Activated T-cell treated with anti-CD3 and anti-CD28 coated beads, Interleukin-2, amount 50 U/mL, for 72 hours (primary cell): ENCODE measurements at places on chromosomes 11 and 22.
A peak's percentile ranks its signal among the peaks of the same experiment; 100 is the strongest.

- H3K4me3 ChIP-seq = no peak overlapping the region
- no peaks in the 10 kb centered on the region for H3K4me1 ChIP-seq
- H3K27ac ChIP-seq = no peak overlapping the region
- no peak for DNase-seq
- H3K36me3 ChIP-seq = no peaks in the 10 kb centered on the region
- H3K27me3 ChIP-seq = no peaks in the 10 kb centered on the region
These were observed 64.0 kb downstream of the SOX6 start for GRCh38 chr11:16292167-16292859.

DNA sequence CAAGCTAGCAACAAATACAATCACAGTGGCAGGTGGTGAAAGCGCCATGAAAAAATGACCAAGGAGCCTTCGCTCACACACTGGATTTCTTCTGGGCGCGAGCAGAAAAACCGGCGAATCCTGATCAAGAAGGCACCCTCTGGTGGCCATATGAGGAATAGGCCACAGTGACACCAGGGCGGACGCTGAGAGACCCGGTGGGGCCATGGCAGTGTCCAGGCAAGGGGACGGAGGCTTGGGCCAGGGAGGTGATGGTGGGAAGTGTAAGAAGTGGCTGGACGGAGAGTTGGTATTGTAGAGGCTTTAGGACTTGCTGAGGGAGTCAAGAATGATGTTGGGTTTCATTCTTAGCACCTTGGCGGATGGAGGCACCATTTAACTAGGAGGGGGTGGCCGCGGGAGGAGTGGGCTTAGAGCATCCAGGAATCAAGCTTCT lies 16.9 kb upstream of the RAC2 start:
- peaks cover 34% of the 10 kb centered on the region for H3K4me1 ChIP-seq
- peak; percentile 78 for DNase-seq
- no peak overlapping the region for H3K27ac ChIP-seq

- no peaks in the 10 kb centered on the region for H3K36me3 ChIP-seq
- H3K4me1 ChIP-seq = no peaks in the 10 kb centered on the region
- H3K4me3 ChIP-seq = no peak overlapping the region
- H3K27me3 ChIP-seq = no peaks in the 10 kb centered on the region
These were observed 93.8 kb downstream of the NECTIN1 start for GRCh38 chr11:119635041-119635740.

GRCh38 chr11:75780888-75781287 lies 12.3 kb downstream of the DGAT2 start:
- DNase-seq = no peak
- H3K27me3 ChIP-seq = no peaks in the 10 kb centered on the region
- H3K27ac ChIP-seq = no peak overlapping the region
- no peaks in the 10 kb centered on the region for H3K36me3 ChIP-seq
- H3K4me1 ChIP-seq = peaks cover 14% of the 10 kb centered on the region
- H3K4me3 ChIP-seq = no peak overlapping the region

- H3K4me3 ChIP-seq = no peak overlapping the region
- H3K27ac ChIP-seq = no peak overlapping the region
- no peaks in the 10 kb centered on the region for H3K36me3 ChIP-seq
- no peaks in the 10 kb centered on the region for H3K27me3 ChIP-seq
- H3K4me1 ChIP-seq = no peaks in the 10 kb centered on the region
These were observed 58.6 kb downstream of the MICAL3 start for GRCh38 chr22:17965538-17966402.

DNA sequence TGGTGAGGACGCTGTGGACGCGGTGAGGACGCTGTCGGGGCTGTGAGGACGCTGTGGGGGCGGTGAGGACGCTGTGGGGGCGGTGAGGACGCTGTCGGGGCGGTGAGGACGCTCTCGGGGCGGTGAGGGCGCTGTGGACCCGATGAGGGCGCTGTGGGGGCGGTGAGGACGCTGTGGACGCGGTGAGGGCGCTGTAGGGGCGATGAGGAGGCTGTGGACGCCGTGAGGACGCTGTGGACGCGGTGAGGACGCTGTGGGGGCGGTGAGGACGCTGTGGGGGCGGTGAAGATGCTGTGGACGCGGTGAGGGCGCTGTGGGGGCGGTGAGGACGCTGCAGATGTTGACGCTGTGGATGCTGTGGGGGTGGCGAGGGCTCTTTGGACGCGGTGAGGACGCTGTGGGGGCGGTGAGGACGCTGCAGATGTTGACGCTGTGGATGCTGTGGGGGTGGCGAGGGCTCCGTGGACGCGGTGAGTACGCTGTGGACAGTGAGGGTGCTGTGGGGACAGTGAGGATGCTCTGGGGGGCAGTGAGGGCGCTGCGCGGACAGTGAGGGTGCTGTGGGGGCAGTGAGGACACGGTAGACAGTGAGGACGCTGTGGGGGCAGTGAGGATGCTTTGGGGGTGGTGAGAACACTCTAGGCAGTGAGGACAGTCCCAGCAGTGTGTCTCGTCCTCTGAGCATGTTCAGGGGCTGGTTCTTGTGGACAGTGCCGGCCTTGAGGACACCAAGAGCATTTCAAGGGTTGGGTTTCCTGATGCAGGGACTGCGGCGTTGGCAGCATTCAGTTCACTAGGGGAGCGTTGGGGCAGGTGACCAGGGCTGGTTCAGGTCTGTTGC lies 4.2 kb downstream of the GP1BB start:
- no peaks in the 10 kb centered on the region for H3K36me3 ChIP-seq
- no peak overlapping the region for H3K4me3 ChIP-seq
- H3K4me1 ChIP-seq = peaks cover 7% of the 10 kb centered on the region
- no peak overlapping the region for H3K27ac ChIP-seq

- no peak for DNase-seq
- H3K27me3 ChIP-seq = peaks cover 10% of the 10 kb centered on the region
- H3K27ac ChIP-seq = no peak overlapping the region
- no peak overlapping the region for H3K4me3 ChIP-seq
- H3K36me3 ChIP-seq = no peaks in the 10 kb centered on the region
These were observed 23.0 kb upstream of the BLID start for GRCh38 chr11:122138744-122139594.

DNA sequence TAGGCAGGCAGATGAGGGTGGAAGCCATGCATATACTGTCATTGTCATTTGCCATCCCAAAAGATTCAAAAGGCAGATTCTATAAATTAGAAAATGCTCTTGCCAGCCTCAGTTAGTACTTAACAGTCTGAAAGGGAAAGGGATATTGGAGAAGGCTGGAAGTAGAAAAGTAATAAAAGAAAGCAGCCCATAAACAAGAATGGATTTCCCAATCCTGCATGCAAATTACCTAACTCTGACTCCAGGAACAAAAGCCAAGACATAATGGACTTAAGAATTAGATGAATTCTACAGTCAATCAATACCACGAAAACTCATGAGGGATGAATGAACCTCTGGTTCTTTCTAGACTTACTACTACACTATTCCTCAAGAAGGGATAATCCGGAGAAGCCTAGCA lies 5.9 kb downstream of the PAK1 start:
- no peaks in the 10 kb centered on the region for H3K36me3 ChIP-seq
- H3K4me1 ChIP-seq = no peaks in the 10 kb centered on the region
- H3K27ac ChIP-seq = no peak overlapping the region
- peaks cover 12% of the 10 kb centered on the region for H3K27me3 ChIP-seq
- no peak for DNase-seq
- H3K4me3 ChIP-seq = no peak overlapping the region

DNA sequence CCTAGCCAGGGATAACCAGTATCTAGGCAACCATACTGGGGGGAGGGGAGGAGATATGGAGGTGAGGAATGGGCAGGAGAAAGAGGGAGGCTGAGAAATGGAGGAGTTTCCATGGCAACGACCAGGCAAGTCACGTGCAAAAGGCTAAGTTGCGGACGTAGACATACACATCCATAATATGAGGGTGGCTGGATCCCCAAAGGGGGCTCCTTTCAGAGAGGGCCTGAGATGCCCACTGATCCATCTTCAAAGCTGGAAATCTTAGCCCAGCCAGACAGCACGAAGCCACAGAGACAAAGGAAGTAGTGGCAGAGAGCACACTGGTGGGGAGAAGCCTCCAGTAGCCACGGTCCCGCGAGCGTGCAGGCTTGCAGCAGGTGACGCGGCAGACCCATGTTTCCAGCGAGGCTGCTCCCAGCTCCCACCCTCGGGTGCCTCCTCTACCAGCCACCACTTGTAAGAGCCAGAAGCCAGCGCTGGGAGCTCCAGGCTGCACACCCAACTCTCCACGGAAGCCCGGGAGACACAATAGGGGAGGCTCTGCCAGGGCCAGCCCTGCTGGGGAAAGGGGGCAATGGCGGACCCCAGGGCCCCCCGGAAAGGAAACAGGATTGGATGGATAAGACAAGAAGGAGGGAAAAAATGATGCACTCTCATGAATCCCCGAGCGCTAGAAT lies 938 bp downstream of the FXYD6 start:
- H3K27ac ChIP-seq = no peak overlapping the region
- peaks cover 27% of the 10 kb centered on the region for H3K4me1 ChIP-seq
- peaks cover 2% of the 10 kb centered on the region for H3K36me3 ChIP-seq
- peak overlapping the region; percentile 90 for H3K4me3 ChIP-seq
- H3K27me3 ChIP-seq = peaks cover 81% of the 10 kb centered on the region
- DNase-seq = peak; percentile 14

GRCh38 chr11:26993965-26994457 lies at the start of gene FIBIN:
Gene FIBIN, plus strand, starts transcription at chr11:26994112. Its CDS starts 415 bp downstream, at chr11:26994527.
- no peaks in the 10 kb centered on the region for H3K4me1 ChIP-seq
- H3K27me3 ChIP-seq = no peaks in the 10 kb centered on the region
- DNase-seq = no peak
- no peaks in the 10 kb centered on the region for H3K36me3 ChIP-seq
